Activated T-cell treated with anti-CD3 and anti-CD28 coated beads, Interleukin-2, amount 50 U/mL, for 72 hours (primary cell): ENCODE measurements at places on chromosomes 16 and 17.

DNA sequence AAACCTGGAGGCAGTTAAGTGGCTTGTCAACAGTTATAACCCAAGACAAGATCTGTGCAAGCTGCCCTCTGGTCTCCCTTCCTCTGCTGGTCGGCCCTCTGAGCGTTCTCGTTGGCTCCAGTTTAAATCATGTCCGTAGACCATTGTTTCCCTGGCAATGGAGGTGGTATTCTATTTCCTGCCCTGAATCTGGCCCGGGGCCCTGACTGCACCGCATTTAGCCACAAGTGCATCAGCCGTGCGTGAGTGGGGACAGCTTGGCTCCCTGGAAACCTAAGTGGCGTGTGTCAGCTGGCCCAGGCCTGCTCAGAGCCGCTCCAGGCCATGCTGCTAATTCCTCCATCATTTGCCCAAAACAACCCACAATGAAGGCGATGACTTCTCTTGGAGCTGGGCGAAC lies 15.0 kb upstream of the MYLK3 start:
- DNase-seq = no peak

- DNase-seq = no peak
These were observed 39.8 kb upstream of the MYLK3 start for GRCh38 chr16:46787909-46788308.

- no peak for DNase-seq
These were observed 190.7 kb downstream of the C16orf95 start for GRCh38 chr16:87126403-87127025.

GRCh38 chr17:29595943-29596774 lies 3.2 kb downstream of the ANKRD13B start:
- no peak for DNase-seq

DNA sequence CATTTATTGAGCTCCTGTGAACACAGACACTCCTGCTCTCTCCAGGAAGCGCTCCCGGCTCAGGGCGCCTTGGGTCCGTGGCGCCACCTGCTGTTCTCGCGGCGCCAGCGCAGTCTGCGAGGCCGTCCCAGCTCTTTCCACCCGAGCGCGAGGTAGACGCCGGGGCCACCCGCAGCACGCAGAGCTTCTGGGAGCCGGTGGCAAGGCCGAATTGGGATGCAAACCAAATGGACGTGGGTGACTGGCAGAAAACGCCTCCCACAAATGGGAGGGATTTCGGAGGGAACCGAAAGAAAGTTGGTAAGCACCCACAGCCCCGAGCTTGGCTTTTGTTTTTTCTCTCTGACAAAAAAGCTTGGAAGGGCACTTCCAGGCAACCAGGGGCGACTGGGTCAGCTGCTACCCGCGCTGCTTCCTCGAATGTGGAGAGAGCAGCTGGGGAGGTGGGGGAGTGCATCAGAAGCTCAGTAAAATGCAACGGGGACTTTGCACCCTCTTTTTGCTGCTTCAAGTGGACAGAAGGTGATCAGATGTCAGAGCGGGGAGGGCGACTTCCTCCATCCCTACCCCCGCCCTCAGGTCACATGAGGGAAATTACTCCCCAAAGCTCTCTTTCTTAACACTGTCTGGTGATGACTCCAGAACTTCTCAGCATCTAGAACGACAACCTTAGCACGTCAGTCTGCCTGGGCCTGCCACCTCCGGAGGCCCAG lies 13.5 kb upstream of the N4BP1 start:
- DNase-seq = peak; percentile 78

- DNase-seq = no peak
These were observed 128.9 kb upstream of the WSCD1 start for GRCh38 chr17:5941258-5941657.

- peak; percentile 87 for DNase-seq
These were observed 4.5 kb downstream of the PRSS27 start for GRCh38 chr16:2715519-2715918.

- no peak for DNase-seq
These were observed 216.9 kb downstream of the HAPSTR1 start for GRCh38 chr16:9308356-9308801.

GRCh38 chr17:66807182-66807581 lies 27.7 kb upstream of the CACNG5 start:
- DNase-seq = no peak

DNA sequence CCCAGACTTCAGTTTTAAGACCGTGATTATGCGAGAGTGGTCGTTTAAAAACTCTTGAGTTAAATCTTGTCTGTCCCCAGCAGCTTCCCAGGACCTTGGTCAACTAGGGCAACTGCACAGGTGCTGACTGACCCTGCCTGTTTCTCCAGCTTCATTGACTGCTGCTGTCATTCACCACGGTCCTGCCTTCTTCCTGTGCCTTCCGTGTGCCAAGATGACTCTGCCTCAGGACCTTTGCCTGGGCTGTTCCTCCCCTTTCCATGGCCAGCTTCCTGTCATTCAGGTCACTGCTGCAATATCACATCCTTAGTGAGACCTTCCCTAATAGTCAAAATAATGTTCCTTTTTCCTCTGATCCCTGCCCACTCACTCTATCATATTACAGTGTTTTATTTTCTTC lies 3.9 kb downstream of the KIAA0513 start:
- DNase-seq = no peak

- DNase-seq = no peak
These were observed 18.8 kb upstream of the BLMH start for GRCh38 chr17:30310562-30310961.

GRCh38 chr17:15446036-15446435 lies 21.4 kb downstream of the CDRT4 start:
- DNase-seq = no peak

DNA sequence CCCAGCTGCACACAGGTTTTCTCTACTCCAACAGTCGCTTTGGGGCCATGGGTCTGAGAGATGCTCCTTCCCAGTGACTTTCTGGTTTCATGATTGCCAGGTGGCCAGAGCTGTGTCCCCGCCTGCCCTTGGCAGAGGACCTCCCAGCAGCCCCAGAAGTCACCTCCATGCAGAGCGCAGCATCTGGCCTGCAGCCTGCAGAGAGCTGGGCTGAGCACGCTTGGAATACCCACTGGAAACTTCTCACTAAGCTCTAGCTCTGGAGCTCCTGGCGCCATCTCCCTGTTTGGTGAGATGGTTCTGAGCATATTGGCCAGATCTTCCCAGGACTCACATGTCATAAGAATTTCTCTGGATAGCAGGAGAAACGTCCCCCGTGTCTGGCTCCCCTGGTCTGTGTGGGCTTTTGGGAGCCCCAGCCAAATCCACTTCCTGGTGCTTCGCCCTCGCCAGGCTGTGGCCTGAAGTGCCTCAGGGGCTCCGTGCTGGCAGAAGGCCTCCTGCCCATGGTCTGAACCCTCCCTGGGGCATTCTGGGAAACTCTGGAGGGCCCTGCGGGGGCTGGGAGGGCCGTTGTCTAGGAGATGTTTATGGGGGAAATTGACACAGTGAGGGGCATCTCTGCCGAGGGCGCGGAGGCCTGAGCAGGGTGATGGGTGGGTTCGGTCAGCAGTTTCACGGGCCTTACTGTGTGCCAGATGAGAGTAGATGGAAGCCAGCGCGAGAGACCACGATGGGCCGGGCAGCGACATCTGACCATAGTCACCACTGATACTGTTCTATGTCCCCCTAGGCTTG lies 73.2 kb upstream of the CIBAR2 start:
- no peak for DNase-seq

DNA sequence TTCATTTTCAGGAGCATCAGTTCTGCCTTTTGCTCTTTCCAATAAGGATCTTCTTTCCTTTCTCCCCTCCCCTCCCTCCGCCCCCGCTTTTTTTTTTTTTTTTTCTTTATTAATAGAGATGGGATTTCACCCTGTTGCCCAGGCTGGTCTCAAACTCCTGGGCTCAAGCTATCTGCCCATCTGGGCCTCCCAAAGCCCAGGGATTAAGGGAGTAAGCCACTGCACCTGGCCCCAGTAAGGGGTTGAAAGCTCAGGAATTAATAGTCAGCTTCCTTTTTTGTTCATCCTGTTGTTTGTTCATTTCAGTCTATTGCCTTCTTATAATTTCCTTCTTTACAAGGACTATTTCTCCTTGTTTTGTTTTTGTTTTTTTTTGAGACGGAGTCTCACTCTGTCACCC lies 7.9 kb upstream of the C17orf58 start:
- no peak for DNase-seq
